ENCODE measurements at places on chromosomes 11 and 22.

- no peak for DNase-seq
Observed at GRCh38 chr11:94910779-94911178, 62.6 kb downstream of the CWC15 start.

GRCh38 chr11:1881442-1882264 lies 10.0 kb downstream of the PRR33 start:
- peak; percentile 6 for DNase-seq

DNA sequence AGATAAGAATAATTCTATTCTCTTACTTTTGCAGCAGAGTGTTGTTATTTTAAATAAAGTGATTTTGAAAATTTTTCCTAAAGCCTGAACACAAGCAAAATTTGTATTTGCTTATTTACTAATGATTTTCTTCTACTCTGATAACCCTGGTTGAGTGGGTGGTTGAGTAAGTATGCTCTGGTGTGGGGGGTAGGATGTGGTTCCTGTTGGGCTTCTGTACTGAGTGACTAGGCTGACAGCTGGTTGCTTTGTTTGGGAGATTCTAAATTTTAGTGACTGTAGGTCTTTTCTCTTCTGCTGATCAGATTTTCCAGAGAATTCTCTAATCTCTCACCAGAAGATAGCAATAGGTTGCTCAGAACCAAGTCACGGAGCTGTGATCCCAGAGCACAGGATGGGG lies 61.6 kb downstream of the METTL15 start:
- no peak for DNase-seq

DNA sequence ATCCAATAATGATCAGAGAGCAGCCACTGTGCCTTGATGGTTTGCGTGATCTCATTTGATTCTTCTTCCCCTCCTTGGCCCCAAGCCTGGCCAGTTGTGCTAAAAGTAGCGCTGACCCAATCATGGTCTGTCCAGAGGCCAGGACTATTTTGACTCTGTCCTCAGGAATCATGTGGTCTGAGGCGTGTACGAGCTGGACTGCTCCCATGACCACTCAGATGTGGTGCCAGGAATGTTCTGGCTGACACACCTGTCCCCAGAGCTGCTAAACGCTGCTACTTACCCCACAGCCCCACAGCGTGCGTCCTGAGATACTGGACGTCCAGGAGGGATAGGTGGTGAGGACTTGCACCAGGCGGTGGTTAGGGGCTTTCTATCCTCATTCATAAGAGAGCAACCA lies 70.5 kb downstream of the FEZ1 start:
- DNase-seq = no peak

- DNase-seq = no peak
Observed at GRCh38 chr11:12200279-12200990, 90.0 kb downstream of the MICAL2 start.

GRCh38 chr11:58395581-58395980 lies 11.1 kb downstream of the OR5B3 start:
- DNase-seq = no peak

DNA sequence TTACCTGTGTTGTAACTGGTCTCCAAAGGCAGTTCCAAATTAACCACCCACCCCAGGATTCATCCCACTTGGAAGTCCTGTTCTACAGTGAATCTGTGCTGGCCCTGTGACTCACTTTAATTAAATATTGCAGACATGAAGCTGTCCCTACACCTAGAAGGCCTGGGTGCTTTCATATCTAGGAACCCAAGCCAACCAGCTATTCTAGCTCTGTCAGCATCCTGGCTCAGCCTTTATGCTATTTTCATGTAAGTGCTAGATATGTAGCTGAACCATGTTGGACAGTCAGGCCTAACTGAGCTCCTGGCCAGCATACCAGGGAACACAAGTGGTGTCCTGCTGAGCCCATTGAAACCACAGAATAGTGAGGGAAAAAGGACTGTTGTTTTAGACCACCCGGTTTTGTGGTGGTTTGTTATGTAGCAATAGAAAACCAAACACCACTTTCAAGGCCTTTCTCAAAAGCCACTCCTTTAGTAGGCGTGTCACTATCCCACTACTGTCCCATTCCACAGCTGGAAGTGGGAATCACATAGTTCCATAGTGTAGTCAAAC lies 30.3 kb downstream of the CNTF start:
- DNase-seq = no peak

DNA sequence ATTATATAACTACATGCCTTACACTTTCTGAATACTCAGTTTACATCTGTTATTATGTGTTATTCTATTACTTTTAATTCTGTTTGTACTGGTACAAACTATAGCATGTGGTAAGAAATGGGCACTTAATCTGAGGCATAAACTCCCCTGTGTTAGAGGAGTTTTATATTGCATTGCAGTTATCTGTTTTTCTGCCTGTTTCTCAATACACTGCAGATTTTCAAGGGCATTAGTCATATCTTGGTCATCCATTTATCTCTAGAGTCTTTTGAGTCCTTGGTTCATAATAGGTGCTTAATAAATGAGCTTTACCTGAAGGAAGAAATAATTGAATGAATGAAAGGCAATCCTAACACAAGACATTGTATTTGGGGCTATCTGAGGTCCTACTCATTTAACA lies 182.9 kb upstream of the CTSC start:
- DNase-seq = no peak

DNA sequence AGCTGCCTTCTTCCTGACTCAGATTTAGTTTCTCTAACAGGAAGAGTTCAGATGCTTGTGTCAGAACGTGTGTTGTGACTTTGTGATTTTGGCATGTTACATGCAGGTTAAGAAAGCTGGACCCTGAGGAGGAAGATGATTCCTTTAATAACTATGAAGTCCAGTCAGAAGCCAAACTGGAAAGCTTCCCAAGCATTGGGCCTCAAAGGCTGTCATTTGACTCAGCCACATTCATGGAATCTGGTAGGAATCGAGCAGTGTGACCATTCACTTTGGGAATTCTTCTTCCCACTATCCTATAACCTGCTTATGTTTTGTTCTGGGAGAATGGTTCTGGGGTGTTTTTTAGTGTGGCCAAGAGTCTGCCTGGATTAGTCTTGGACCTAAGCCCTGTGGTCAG lies 48.0 kb downstream of the CABIN1 start:
- DNase-seq = no peak

DNA sequence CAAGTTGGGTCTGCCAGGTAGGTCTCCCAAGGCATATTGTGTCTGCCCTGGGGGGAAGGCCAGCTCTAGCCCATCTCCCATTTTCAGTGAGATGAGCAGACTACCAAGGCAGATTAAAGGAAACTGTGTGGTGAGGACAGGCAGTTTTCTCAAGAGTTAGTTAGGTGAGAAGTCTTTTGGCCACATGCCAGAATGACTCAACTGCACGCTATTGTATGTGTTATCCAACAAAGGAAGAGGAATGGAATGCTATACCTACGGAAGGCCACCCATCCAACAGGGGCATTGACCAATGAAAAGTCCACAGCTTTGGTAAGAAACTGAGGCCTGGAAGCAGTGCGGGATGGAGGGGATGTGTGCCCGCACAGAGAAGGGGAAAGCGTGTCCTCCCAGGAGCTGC lies 941.7 kb downstream of the NTM start:
- no peak for DNase-seq

DNA sequence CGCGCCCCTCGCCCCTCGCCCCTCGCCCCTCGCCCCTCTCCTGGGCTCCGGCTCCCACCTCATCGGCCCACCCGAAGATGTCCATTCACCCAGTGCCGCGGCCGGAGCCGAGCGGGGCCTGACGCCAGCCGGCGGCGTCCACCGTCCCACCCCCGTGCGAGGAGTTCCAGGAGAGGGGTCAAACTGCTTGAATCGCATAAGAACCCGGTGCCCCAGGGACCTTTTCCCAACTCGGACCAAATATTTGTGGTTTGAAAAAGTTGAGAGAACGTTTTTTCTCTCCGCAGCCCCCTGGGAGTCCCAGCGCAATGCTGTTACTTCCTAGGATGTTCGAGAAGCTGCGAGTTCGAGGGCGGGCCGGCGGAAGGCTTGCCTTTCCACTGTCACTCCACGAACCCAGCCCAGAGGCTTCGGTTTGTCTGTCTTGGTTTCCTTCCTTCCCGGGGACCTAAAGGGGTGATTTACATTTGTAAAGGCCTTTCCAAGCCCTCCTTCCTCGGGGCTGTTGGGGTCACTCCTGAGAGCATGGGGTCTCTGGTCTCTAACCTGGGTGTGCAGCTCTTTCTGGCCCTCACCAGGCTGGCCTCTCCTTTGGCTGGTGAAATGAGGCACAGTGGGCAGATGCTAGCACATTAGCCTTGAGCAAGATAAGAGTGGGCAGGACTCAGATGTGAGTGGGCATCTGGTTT lies 38.0 kb downstream of the ETS1 start:
- DNase-seq = no peak

DNA sequence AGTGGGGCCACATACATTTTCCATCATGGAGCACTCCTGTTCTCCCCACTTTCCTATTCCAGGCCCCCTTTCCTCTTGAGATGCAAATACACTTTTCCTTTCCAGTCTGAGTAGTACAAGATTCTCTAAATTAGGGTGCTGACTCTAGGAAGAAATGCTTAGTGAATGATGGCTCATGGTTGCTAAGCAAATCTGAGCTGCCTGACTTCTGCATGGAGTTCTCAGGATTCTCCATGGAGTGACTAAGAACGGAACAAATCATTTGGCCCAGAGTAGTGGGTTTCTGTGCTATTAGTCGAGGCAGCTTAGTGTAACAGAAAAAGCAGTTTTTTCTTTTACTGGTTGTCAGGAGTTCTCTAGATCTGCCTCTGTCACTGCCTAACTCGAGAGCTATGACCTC lies 65.4 kb upstream of the NTM start:
- no peak for DNase-seq

DNA sequence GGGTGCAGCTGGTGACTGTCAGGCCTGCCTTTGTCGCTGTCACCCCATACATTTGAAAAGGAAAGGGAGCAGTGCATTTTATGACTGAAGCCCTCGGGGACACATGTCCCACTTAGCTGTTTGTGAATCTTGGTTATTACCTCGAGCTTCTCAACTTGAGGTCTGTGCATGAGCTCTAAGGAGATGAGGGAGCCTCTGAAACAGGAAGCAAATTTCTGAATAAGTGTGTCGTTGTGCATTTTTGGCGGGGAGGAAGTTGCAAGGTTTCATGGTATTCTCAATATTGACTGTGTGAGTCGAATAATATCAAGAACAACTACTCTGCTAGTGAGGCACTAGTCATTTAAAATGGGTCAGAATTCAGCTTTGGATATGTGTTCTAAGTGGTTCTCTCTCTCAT lies 149.7 kb upstream of the PLET1 start:
- DNase-seq = no peak

- DNase-seq = no peak
Observed at GRCh38 chr11:3094223-3094824, 37.1 kb upstream of the CARS1 start.

Measured in activated gamma-delta T cell treated with Interleukin-2 at 50 U/mL for 16 hours (primary cell).